Naive thymus-derived CD4-positive, alpha-beta T cell (primary cell): ENCODE measurements at places on chromosomes 6 and 20. TPM values are rescaled to one million over a fixed set of nuclear protein-coding genes. Genes with fewer than 3 reads are reported as not detected.

The SPATA25 gene
- total RNA-seq = 3.7 TPM

The ITPR3 gene
- 46.1 and 47.7 TPM in 2 replicates for total RNA-seq

The SAMD3 gene
- 23.7 TPM for total RNA-seq

The UTRN gene
- total RNA-seq = 280 TPM

The FAM83C gene
- not detected for total RNA-seq

The CTAGE9 gene
- not detected for total RNA-seq

The PRR18 gene
- total RNA-seq = not detected

The TMEM181 gene
- total RNA-seq = 16.5 TPM

The CST2 gene
- total RNA-seq = not detected

The CCN6 gene
- not detected for total RNA-seq

The GATA5 gene
- not detected for total RNA-seq

The PNLDC1 gene
- total RNA-seq = 0.73 and 0.87 TPM in 2 replicates

The WFDC5 gene
- not detected for total RNA-seq

The MCHR2 gene
- total RNA-seq = not detected

The ZNF334 gene
- not detected for total RNA-seq

The TSPO2 gene
- total RNA-seq = not detected

The OPRL1 gene
- 0.75 and 0.94 TPM in 2 replicates for total RNA-seq

The RANBP9 gene
- total RNA-seq = 51.5 and 56.9 TPM in 2 replicates

The ENPP1 gene
- 0.13 TPM for total RNA-seq

The HLA-DQA1 gene
- 31.5 and 34.0 TPM in 2 replicates for total RNA-seq

The OR10C1 gene
- total RNA-seq = not detected

The BFSP1 gene
- total RNA-seq = not detected

The MUCL3 gene
- not detected for total RNA-seq

The CEP43 gene
- 15.5 TPM for total RNA-seq

The BPIFA1 gene
- total RNA-seq = not detected

The OTOR gene
- total RNA-seq = not detected in 2 replicates

The RBBP8NL gene
- not detected for total RNA-seq
